ENCODE measurements at places on chromosomes 11 and 22.

GRCh38 chr22:27134315-27134701, 476.9 kb downstream of the MIAT start:
- DNase-seq = no peak

DNA sequence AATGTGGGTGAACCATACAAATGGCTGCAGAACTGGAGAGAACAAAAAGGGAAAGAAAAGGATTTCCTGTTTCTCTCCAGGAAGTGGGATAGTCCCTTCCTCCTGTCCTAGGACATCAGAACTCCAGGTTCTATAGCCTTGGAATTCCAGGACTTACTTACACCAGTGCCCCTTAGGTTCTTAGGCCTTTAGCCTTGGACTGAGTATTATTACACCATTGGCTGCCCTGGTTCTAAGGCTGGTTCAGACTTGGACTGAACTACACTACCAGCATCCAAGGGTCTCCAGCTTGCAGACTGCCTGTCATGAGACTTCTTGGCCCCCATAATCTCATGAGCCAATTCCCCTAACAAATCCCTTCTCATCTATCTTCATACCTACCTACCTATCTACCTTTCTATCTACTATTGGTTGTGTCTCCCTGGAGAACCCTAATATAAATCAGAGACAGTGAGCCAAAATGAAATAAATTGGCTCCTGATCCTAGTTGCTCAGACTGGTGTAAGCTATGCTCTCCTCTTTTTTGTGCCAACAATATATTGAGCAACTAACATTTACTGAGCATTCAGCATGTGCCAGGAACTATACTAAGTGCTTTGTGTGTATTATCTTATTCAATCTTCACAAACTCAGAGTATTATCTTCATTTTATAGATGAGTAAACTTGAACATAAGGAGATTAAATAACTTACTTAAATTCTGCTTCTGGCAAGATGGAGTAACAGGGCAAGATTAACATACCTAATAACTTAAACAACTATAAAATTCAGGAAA, 303.7 kb downstream of the TTC28 start:
- no peak for DNase-seq

DNA sequence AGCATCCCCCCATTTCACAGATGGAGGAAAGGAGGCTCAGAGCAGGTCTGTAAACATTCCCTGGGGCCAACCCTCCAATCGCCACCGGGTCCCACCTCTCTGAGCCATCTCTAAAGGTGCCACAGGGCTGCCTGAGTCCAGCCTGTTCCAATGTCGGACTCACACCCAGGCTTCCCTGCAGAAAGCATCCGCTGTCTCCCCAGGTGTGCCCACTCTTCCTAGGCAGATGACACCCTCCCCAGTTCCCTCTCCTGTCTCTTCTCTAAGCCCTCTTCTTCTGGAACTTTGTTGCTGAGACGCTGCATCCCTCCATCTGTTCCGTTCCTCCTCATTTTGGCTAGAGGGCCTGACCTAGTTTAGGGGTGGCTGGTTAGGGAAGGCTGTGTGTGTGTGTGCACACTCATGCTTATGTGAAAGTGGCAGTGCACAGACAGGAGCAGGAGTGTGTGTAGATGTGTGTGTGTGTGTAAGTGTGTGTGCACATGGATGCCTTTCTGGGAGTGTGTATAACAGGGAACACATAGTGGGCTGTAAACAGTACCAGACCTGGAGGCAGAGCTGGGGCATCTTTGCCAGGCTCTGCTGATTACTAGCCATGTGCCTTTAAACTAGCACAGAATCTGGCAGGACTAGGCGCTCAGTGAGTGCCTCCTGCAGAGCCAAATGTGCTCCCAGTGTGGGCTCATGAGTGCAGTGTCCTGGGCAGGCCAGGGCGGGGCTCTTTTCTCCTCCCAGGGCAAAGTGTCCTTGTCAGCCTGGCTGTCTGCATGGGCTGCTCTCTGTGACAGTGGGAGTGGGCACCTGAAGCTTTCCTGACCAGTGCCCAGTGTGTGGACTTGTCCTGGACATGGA, 77.3 kb upstream of the NECTIN1 start:
- DNase-seq = no peak

DNA sequence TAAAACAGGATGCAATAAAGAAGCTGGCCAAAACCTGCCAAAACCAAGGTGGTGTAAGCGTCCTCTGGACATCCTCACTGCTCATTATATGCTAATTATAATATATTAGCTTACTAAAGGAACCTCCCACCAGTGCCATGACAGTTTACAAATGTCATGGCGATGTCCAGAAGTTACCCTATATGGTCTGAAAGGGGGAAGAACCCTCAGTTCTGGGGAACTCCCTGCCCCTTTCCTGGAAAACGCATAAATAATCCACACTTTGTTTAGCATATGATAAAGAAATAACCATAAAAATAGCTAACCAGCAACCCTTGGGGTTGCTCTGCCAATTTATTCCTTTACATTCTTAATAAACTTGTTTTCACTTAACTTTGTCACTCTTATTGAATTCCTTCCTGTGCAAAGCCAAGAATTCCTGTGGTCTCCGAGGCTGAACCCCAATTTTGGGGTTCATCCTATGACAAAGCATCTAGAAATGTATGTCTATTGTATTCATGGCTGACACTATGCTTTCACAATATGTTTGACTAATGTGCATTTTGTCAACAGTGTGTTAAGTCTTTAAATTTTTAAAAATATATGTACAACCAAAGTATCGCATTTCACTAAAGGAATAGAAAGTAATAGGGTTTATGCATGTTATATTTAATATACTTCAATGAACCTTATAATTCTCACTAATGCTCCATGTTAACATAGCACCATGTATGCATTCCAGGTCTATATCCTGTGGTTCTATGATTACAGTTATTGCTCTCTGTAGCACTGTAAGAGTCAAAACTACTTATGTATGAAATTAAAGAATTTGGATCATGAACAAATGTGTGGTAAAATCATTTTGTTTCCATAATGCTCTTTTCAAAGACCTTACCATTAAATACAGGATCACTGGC, 25.1 kb downstream of the LGR4 start:
- DNase-seq = no peak

DNA sequence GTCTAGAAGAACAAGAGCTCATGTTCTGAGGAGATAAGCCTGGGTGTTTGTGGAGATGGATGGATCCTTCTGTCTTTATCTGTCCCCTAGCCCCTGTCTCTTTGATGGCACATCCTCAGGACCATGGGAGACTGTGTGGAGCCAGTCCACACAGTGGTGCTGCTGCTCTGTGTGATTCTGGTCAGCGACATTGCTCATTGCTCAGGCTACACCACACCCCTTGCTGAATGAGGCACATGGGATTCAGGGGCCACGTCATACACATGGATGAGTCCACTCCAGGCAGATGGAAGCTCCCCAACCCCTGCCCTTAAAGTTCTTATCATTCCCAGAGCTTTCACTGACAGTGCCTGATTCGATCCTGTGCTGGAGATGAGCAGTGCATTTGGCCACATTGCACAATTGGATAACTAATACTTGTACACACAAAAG, 222.2 kb downstream of the NAV2 start:
- no peak for DNase-seq

GRCh38 chr11:90438069-90438468, 215.2 kb upstream of the CHORDC1 start:
- DNase-seq = no peak

DNA sequence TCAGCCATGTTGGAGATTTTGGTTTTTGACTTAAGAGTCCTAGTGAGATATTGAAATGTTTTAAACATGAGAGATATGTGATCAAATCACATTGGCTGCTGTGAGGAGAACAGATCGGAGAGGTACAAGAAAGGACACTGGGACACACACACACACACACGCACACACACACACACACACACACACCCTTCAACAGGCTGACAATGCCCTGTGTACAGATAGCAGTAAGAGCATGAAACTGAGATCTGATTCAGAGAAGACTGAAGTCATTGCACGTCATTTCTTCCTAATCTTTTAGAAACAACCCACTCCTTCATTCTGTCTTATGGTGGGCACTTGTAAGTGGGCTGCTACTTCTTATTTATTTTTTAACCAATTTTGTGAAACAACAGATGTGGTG, 200.5 kb upstream of the E2F8 start:
- no peak for DNase-seq

- no peak for DNase-seq
Observed at GRCh38 chr11:65065851-65066250, 7.5 kb upstream of the NAALADL1 start.

- DNase-seq = no peak
Observed at GRCh38 chr11:27497284-27497866, 9.2 kb downstream of the LIN7C start.

DNA sequence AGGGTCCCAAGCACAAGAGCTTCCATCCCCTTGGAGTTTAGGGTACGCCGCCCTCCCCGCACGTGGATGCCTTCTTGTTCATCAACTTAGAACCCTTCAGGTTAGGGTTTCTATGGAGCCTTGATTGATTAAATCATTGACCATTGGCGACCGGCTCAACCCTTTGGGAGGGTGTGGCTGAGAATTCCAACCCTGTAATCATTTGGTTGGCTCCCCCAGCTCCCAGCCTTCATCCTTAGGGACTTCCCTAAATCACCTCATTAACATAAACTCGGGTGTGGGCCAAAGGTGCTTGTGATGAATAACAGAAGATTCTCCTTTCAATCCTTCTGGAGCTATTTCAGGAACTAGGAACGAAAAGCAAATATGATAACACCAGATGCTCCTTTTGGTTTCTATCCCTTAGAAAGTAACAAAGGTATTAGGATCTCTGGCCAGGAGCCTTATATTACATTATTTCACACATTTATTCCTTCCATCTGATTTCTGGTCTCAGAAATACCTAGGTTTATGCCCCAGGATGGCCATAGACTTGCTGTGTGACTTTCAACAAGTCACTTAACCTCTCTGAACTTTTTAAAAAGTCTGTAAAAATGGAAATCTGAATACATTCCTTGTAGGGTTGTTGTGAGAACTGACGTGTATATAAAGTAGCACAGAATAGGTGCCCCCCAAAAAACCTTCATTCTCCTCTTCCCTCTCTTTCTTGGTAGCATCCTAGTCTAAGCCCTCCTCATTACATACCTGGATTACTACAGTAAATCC, 26.8 kb downstream of the MCHR1 start:
- DNase-seq = no peak

DNA sequence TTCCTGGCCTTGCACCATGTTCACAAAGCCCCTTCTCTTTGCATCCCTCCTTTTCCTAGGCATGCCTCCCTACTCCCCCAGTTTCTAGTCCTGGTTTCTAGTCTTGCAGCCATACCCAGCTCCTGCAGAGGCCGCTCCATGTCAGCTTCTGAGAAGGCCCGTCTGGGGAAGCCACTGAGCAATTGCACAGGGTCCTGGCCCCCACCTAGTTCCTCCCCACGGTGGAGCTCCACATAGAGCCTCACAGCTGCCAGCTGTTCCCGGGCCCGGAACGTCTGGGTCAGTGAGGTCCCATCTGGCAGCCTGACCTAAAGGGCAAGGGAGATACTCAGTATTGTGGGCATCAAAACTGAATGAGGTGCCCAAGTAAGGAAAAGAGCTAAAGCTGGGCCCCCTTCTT, 2.2 kb downstream of the UBXN1 start:
- no peak for DNase-seq

DNA sequence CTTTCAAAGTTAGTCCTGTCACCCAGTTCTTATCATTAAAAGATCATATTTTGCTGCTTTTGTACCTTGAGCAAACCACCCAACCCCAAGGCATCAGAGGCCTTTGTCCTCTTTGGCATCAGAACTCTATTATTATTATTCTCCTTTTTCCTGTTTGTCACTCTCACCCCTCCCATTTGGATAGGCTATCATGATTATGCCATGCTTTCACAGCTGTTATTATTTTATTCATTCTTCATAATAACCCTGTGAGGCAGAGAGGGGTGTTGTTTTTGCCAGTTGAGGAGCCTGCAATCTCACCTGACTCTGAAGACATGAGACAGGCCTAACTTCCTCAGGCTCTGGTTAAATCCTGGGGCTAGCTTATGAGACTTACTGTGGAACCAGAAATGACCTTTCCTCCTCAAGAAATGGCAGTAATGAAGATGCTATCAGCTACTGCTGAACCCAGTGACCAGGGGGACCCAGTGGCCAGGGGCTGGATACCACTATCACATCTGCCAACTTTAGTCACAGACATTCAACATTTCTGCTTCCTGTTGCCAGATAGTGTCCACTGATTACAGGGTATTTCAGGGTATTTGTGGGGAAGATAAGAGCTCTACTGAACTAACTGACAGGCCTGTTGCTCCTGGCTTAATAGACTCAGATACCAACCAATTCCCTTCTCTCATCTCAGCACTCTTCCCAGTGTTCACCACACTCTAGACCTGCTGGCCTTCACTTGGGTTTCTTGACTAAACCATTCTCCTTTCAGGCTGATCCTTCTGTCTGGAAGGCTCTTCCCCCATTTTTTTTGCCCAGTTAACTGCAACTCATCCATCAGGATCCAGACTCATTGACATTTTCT, 11.8 kb upstream of the SWAP70 start:
- DNase-seq = no peak

GRCh38 chr11:119589001-119589400, 140.0 kb downstream of the NECTIN1 start:
- no peak for DNase-seq

- no peak for DNase-seq
Observed at GRCh38 chr22:48137640-48138039, 1375.2 kb downstream of the TBC1D22A start.

DNA sequence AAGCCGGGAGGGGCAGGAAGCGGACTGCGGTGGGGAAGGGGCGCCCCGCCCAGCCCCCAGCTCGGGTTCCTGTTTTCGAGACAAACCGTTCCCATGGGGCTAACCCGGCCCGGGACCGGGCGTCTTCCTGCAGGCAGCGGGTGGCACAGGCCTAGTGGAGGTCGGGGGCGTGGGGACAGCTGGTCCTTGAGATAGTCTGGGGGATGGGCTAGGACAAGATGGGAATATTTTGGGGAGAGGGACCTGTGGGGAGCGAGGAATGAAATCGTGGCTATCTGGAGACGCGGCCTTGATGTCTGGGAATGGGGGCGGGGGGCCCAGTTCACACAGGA, 1.2 kb upstream of the RASGRP2 start:
- no peak for DNase-seq

DNA sequence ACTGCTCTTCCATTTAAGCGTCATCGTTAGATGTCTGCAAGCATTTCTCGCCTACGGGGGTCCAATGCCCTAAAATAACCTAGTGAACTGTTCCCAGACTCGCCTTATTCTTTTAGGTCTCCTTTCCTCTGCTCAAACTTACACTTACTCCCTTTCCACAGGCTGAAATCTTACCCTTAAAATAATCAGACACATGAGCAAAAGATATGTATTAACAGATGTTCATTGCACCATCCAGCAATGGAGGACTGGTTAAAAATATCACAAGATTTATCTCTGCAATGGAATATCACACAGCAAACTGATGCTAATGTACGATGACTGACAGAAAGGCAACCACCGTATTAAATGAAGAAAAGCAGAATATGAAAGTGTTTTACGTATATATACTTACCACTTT, 1.6 kb upstream of the CSTF3 start:
- no peak for DNase-seq
